ENCODE measurements at places on chromosomes 4 and X. TPM values are rescaled to one million over a fixed set of nuclear protein-coding genes. Genes with fewer than 3 reads are reported as not detected.

DNA sequence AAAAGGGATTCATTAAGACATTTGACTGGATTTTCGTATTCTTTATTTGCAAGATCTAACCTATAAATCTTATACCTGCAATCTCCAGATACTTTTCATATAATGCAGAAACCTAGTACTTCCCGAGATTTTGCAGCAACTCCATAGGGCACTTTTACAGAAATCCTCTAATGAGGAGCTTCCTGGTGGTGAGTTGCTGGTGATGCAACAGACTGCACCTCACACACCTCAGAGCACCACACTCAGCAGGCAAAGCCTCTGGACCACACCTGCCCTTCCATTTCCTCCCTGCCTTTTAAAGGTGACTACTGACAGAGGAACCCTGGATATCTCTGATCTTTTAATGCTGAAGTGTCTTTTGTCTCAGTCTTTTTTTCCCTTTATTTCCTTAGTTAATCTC is 289.4 kb downstream of the TRAM1L1 start:
- DNase-seq, result no peak

IL1RAPL1 gene
- polyA plus RNA-seq, result 1.6 TPM

DNA sequence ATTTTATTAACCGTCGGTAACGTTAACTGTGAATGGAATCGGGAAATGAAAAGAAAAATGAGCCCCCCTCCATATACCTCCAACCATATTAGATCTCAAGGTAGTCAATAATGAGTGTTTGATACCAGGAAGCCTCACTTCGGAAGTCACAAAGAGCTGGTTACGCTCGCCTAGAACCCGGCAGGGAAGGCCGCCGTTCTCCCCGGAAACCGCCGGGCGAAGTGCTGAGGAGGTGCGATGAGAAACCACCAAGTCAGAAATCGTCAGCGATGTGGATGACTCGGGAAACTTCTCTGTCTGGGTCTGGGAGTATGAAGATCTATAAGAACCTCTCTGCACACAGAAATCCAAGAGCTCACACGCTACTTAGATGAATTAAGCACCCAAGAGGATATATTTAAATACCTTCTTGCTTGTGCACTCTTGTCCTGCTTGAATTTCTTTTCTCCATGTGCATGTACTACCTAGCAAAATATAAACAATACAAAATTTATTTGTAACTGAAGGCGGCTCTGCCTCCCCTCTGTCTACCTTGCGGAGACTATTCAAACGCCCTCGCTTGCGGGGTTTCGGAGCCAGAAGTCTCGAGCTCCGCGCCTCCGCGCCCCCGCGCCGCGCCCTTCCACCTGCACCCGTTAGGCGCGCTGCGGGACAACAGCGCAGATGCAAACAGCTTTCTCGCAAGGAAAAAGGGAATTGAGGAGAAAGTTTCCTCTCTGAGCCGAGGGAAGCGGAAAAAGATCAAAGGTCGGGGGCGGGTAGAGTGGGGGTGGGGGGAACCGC is 17.8 kb downstream of the NKX6-1 start:
- no peak for DNase-seq

- no peak for DNase-seq
Measured at GRCh38 chr4:43607827-43608461, 715.4 kb downstream of the GRXCR1 start.

DNA sequence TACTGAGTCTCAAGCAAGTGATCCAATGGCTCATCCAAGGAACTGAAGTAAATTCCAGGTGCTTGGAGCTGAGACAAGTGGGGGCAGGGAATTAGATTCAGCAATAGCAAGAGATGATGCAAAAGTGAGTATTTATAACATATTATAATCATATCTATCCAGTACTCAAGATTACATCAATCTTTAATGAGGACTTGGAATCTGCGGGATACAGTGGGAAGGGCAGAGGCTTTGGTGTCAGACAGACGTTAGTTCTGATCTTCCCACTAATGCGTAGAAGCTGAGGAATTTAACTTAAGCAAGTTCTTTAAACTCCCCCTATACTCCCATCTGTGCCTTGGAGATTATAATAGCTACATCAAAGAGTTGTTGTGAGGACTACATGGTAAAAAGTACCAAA is 143.4 kb upstream of the NWD2 start:
- no peak for DNase-seq

- no peak for DNase-seq
Measured at GRCh38 chrX:41167888-41168287, 82.6 kb downstream of the USP9X start.

DNA sequence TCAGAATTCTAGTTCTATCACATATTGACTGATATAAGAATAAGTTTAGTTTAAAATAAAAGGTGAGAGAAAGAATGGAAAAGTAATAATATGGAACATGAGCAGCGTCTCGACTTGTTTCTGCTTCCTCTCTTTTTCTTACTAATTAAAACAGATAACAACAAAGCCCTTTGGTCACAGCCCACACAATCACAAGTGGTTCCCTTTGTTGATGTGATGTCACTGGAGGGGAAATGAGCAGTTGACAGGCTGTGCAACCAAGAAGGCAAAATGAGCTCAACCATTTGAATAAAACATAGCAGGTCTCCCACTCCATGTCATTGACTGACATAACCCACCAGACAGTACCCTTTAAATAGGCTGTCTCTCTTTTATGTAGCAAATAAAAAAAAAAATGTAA is 342.5 kb upstream of the MAGEB2 start:
- DNase-seq, result no peak

GRCh38 chr4:48490680-48491513 is 845 bp downstream of the ZAR1 start:
- DNase-seq, result no peak

GRCh38 chr4:18033111-18034085 is 11.8 kb upstream of the LCORL start:
- no peak for DNase-seq

- DNase-seq, result no peak
Measured at GRCh38 chr4:3517731-3518510, 14.3 kb downstream of the LRPAP1 start.

DNA sequence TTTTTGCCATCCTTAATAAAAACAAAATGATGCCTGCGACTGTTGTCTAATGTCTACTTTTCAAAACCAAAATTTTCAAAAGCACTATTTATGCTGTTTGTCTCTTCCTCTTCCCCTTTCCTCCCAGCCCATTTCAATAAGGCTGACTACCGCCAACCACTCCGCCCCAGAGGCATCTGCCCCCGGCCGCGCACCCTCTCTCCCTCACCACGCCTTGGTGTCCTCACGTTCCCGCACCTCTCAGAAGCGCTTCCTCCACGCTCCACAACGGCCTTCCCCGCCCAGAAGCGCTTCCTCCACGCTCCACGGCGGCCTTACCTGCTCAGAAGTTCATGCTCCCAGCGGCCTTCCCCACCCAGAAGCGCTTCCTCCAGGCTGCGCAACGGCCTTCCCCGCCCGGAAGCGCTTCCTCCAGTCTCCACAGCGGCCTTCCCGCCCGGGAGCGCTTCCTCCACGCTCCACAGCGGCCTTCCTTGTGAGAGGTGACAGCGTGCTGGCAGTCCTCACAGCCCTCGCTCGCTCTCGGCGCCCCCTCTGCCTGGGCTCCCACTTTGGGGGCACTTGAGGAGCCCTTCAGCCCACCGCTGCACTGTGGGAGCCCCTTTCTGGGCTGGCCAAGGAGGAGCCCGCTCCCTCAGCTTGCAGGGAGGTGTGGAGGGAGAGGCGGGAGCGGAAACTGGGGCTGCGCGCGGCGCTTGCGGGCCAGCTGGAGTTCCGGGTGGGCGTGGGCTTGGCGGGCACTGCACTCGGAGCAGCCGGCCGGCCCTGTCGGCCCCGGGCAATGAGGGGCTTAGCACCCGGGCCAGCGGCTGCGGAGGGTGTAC is 490.4 kb upstream of the ZFP42 start:
- no peak for DNase-seq

TCEAL2 gene
- polyA plus RNA-seq, result 0.21 TPM

- DNase-seq, result no peak
Measured at GRCh38 chrX:45840411-45840950, 639.8 kb upstream of the DIPK2B start.

HELT gene
- polyA plus RNA-seq, result not detected

SLC2A9 gene
- polyA plus RNA-seq, result 5.0 TPM

PRIMPOL gene
- 29.4 TPM for polyA plus RNA-seq

GRCh38 chrX:101229170-101229569 is 9.6 kb downstream of the DRP2 start:
- DNase-seq, result no peak

DNA sequence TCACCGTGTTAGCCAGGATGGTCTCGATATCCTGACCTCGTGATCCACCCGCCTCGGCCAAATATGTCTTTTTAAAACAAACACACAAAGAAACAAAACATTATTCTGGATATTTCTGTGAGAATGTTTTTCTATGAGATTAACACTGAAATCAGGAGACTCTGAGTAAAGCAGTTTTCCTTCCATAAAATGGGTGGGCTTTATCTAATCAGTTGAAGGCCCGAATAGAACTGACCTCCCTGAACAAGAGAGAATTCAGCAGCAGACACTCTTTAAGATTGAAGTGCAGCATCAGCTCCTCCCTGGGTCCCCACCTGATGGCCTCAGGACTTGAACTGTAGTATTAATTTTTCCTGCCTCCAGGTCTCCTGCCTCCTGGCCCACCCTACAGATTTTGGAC is 22.4 kb upstream of the SOD3 start:
- no peak for DNase-seq

POF1B gene
- 0.23 TPM for polyA plus RNA-seq

DNA sequence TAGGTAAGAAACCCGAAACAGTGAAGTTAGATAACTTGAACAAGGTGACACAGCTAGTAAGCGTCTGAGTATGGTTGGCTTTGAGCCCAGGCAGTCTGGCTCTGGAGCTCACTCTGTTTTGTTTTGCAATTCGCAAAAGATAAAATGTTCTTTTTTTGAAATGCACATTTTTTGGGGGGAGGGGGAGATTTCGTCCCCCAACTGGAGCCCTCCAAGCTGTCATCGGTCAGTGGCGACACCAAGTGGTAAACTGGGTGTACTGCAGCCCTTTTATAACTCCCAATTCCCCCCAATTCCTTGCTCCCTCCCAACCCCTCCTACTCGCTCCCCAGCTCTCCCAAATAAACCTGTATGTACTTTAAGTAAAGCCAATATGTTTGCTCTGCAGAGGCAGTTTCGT is 2.8 kb upstream of the CLCN5 start:
- DNase-seq, result no peak

DCAF12L2 gene
- 10.6 TPM for polyA plus RNA-seq

PPA2 gene
- polyA plus RNA-seq, result 38.4 TPM

GRCh38 chr4:77959566-77960338 is 97.1 kb downstream of the MRPL1 start:
- DNase-seq, result peak; percentile 35

DNA sequence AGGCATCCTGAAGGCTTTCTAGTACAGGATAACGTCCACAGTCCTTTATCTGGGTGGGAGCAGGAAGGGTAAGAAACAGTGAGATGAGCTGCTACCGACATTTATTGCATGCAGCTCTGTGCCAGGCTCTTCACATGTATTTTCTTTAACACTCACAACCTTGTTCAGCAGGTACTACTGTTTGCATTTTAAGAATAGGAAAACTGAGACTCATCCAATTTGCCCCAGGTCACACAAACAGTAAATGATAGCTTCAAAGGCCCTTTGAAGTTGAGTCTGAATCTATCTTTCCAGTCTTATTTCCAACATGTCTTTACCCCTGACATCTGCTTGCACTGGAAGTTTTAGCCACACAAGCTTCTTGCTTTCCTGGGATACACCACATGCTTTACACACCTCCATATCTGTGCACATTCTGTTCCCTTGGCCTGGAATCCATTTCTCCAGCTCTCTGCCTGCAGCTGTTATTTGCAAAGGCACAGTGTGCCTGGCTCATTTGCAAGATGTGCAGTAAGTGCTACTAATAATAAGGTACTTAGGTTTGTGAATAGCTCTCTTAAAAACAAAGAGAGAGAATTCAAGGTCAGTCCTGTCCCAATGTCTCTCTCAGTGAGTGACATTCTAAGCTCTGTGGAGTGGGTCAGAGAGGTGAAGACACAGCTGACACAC is 61.2 kb downstream of the METTL14 start:
- DNase-seq, result no peak

DNA sequence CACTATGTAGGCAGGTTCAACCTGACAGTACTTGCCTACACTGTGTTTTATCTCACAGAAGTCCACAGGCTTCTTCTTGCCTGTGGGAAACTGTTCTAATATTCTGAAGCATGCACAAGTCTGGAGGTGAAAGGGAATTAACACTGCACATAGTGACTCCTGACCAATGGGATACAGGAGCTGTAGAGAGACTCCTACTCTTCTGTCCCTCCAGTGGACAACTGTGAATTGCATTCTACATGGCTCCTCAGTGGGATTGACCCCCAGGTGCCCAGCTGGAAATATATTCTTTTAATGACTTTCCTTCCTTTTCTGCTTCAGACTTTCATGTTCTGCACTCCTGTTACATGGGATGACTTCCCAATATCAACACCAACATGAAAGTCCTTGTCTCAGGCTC is 8.2 kb upstream of the YIPF6 start:
- DNase-seq, result no peak

DNA sequence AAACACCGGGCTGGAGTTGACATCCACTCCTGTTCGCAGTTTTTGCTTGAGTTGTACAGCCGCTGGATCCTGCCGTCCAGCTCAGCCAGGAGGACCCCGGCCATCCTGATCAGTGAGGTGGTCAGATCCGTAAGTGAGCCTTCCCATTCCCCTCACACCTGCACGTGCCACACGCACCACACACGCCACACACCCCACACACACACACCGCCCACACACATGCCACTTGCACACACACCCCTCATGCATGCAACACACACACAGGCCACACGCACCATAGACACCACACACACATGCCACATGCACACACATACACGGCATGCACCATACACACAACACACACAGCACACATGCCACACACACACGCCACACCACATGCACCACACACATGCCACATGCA is 20.1 kb upstream of the MSANTD1 start:
- no peak for DNase-seq

SCFD2 gene
- polyA plus RNA-seq, result 10.3 TPM

DNA sequence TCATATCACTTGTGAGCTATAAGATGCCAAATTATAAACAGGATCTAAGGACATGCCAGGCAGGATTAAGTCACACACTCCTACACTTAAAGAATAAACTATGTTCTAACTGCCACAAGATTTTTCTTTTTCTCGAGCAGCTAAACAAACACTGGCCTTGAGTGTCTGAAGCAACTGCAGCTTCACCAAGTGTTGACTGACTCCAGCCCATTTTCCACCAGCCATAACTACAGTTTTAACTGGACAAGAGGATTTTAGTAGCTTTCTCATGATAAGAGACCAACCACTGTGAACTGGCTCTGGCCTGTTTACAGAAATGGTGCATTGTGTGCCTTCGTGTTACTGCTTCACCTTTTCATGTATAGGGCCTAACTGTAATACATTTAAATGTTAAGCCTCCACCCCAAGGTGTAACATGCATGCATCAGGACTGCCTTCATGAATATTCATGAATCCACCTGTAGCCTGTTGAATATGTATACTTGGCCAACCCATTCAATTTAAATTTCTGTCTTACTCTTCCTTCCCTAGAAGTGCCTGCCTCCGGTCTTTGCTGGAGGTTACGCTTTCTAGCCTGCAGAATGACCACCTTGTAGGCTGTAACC is 10.8 kb downstream of the UCP1 start:
- no peak for DNase-seq

GRCh38 chrX:10513974-10514373 is 106.4 kb downstream of the MID1 start:
- DNase-seq, result no peak

All from hindlimb muscle (tissue), 1 donor.